ENCODE measurements at places on chromosomes 3 and 15.

DNA sequence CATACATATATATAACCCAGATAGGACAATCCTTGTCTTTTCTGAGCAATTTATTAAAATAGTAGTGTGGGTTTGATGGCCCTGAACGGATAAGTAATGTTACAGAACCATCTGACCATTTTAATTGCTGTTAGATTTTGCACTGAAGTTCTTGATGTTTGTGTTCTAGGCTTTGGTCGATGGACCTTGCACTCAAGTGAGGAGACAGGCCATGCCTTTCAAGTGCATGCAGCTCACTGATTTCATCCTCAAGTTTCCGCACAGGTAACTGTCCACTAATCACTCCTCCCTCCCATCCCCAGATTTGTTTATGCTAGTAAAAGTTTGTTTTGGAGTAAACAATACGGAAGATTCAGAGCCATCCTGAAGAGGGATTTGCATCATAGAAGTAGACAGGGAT is 1.3 kb downstream of the RPL14 start:
- DNase-seq, result no peak

DNA sequence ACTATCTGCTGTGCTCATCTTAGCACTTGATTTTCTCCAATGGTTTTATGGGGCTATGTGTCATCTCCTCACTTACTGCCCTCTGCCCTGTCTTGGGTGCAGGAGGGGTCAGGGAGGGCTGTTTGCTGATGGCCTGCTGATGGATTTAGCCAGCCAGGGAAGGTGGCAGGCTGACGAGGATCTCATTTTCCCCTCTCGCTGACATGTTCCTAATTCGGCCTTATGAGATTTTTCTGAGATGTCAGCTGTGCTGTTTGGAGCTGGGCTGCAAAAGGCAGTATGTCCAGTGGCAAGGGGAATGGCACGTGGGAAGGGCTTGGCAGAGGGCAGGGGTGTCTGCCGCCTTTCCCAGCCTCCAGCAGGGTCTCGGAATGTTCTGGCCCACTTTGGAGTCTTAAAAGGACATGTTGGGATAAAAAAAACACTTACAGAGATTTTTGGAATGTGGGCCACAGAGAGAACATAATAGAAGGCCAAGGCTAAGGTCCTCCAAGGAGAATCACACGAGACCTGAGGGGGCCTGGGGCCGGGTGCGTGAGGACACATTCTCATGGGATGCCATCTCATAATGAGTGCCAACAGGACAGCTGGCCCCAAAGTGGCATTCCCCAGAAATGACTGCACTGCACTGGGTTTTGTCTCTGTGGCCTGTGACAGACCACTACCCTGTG is 303.8 kb downstream of the TLE3 start:
- DNase-seq, result no peak

DNA sequence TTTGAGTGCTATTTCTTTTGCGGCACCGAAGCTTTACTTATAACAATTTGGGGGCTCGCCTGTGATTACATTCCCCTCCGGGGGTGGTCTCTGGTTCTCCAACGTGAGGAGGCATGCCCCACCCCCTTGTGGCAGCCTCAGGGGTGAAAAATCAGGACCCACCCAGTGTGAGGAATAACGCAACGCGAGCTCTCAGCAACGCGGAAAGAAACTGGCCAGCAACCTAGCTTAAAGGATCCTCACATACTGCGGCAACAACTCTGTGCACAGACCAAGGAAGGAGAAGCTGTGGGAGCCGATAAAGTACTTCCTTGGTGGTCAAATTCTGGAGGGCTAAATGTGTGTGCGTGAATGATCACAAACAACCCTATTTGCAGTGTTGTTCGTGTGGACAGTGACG is 5.8 kb downstream of the IQCF1 start:
- no peak for DNase-seq

DNA sequence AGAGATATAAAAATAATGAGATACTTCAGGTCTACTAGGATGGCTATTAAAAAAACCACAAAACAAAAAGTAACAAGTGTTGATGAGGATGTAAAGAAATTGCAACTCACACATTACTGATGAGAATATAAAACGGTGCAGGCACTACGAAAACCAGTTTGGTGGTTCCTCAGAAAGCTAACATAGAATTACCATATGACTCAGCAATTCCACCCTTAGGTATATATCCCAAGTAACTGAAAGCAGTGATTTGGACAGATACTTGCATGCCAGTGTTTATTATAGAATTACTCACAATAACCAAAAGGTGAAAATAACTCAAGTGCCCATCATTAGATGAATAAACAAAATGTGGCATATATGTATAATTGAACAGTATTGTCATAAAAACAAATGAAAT is 87.5 kb upstream of the MELTF start:
- peak; percentile 22 for DNase-seq

GRCh38 chr3:151838574-151839312 is 24.8 kb downstream of the AADAC start:
- DNase-seq, result peak; percentile 67

All from astrocyte (in vitro differentiated cells and primary cell).